ENCODE measurements at places on chromosomes 7 and 10. TPM values are rescaled to one million over a fixed set of nuclear protein-coding genes. Genes with fewer than 3 reads are reported as not detected.

Gene GPR15LG
- not detected for total RNA-seq

Gene CALML5
- not detected for total RNA-seq

Gene SYT15B
- total RNA-seq = 2.6 TPM

Gene LRRD1
- total RNA-seq = not detected

Gene TMEM26
- total RNA-seq = under 0.01 TPM

Gene PIP
- total RNA-seq = not detected

Gene FAM221A
- 3.3 TPM for total RNA-seq

Gene ADCY1
- total RNA-seq = 0.51 TPM

Gene RNLS
- 17.2 TPM for total RNA-seq

Gene GSAP
- 0.98 TPM for total RNA-seq

Gene TFEC
- not detected for total RNA-seq

Gene ZPBP
- not detected for total RNA-seq

Gene PSD
- total RNA-seq = 9.3 TPM

Gene OR2A5
- not detected for total RNA-seq

Gene RNF133
- not detected for total RNA-seq

Gene TAS2R5
- total RNA-seq = 1.1 TPM

Gene SPDYE16
- not detected for total RNA-seq

Gene EBLN1
- not detected for total RNA-seq

Gene PRTFDC1
- 16.6 TPM for total RNA-seq

Gene MUC3A
- not detected for total RNA-seq

Gene PPP1R3A
- not detected for total RNA-seq

Gene HECW1
- 0.38 TPM for total RNA-seq

Gene WNT8B
- total RNA-seq = not detected

Gene RPEL1
- total RNA-seq = not detected

Gene WNT16
- 0.13 TPM for total RNA-seq
